ENCODE measurements at places on chromosomes 11 and 22.

GRCh38 chr22:38862375-38863329, 9.4 kb downstream of the CBX6 start:
- DNase-seq: no peak

GRCh38 chr11:74282421-74282820, 29.0 kb downstream of the P4HA3 start:
- no peak for DNase-seq

- no peak for DNase-seq
Measured at GRCh38 chr11:93751001-93751400, 9.5 kb downstream of the C11orf54 start.

DNA sequence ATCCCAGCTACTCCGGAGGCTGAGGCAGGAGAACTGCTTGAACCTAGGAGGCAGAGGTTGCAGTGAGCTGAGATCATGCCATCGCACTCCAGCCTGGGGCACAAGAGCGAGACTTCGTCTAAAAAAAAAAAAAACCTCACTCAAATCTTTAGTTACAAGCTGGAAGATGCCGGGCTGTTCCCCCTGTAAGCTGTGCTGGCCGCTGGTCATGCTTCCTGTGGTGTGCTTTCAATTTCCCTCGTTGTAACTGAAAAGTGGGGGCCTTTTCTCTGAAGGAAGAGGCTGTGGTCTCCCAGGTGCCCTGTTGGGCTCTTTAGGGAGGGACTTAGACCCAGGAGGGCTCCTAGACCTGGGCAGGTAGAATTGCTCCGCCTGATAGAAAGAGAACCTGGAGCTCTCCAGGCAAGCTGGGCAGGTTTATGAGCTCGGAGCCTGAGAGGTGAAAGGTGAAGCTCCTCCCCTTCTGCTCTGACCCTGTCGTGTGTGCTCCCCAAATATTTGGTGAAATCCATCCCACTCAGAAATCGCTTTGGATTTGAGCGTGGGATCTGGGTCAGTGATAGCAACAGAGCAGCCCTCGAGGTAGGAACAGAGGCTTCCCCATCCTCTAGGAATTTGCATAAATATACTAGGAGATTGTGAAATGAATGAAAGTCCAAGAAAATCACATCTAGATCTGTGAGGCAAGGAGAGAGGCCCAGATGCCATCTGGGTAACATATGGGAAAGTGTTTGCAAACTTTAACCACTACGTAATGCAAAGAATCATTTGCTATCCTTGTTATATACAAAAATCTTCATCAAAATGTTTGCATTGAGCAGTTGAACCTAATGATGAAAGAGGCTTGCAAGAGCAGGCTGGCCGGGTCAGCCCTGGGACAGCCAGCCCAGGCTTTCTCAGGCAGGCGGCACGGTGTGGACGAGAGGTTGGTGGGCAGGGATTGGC, 154.3 kb downstream of the FBXO7 start:
- DNase-seq: no peak

DNA sequence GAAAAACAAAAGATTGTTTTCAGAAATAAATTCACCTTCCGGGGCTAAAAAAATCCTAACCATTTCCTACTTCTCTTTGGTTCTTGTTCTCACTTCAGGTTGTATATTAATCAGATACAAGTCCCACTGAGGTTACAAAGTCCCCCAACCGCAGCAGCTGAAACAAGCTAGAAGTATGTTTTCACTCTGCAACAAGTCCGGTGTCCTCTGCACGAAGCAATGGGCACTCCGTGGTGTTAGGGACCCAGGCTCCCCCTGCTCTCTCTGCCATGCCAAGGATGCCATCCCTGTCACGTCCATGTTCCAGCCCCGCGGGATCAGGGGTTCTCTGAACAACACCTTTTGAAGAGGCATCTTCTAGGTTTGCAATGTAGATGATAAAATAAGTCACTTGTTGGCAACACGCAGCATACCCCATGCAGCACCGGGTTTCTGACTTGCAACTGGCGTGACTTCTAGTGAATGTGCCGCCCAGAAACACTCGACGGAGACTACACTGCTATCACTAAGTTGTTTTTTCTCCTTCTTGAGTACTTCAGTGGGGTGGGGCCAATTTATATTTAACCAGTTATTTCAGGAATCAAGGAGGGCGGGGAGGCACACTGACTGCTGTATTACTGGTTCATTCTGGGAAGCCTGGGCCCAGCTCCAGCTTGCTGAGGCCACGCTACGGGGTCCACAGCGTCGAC, 25.4 kb upstream of the GSTP1 start:
- DNase-seq: no peak

DNA sequence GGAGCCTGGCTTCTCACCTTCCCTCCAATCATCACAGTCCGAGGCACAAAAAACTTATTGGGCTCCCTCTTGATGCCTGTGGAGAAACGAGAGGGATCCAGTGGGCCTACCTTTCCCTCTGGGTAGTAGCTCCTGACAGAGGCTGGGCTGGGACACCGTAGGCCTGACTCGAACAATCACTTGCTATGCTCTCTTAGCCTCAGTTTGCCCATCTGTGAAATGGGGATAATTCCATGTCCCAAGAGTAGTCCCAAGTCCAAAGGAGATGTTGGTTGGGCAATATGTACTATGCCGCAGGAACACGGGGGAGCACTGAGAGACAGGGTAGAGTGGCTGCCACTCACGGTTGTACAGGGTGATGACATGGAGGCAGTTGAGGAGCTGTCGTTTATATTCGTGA, 7.6 kb upstream of the RASGRP2 start:
- no peak for DNase-seq

- DNase-seq: no peak
Measured at GRCh38 chr11:114346709-114347141, 50.5 kb downstream of the NNMT start.

- no peak for DNase-seq
Measured at GRCh38 chr11:80240245-80240644, 799.4 kb upstream of the TENM4 start.

DNA sequence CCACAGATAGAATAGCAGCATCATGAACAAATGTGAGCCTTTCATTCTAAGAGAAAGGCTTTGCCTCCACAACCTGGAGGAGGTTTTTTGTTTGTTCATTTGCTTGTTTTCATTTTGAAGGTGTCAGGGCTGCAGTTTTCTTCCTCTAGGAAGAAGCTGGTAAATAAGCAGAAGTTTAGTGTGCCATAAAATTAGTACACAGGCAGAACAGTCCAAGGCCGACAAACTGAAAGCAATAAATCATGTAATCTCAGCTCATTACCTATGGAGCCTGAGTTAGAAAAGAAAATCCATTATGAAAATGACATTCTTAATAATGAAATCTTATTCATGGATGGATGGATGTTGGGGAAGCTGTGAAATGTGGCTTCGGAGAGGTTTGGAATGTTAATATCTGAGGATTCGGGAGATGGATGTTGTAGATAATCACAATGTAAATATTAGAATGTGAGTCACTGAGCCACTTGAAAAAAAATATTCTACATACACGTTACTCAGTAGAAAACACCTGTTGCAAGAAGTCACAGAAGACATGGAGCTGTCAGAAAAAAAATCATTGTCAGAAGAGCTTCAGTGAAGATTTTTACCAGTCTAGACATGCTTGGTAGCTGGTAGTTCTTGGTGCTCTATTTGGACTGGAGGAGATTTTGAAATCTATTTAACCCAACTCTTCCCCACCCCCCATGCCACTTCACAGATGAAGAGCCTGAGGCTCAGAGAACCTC, 15.0 kb upstream of the ZDHHC13 start:
- peak; percentile 31 for DNase-seq

GRCh38 chr11:61472868-61473267, 35.7 kb upstream of the LRRC10B start:
- DNase-seq: no peak

DNA sequence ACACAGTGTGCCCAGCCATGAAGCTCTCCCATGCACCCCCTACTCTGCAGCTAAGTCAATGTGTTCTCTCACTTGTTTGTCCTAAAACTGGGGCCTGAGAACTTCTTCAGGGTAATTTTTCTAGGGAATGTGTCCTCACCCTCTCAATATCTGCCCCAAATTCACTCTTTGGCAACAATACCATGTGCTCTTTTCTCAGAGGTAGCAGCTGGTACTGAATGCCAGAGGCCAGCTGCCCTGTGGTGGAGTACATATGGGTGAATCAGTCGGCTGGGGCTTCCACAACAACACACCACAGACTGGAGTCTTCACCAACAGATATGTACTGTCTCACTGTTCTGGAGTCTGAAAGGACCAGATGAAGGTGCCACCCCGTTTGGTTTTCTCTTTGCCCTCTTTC, 97.7 kb upstream of the TOP3B start:
- DNase-seq: no peak

GRCh38 chr22:17566776-17567175, 3.5 kb downstream of the SLC25A18 start:
- no peak for DNase-seq

GRCh38 chr22:43616645-43617044, 195.5 kb downstream of the EFCAB6 start:
- DNase-seq: no peak

- no peak for DNase-seq
Measured at GRCh38 chr22:43789452-43789851, 22.7 kb downstream of the EFCAB6 start.

GRCh38 chr11:65640483-65641296, 2.8 kb downstream of the SIPA1 start:
- no peak for DNase-seq

GRCh38 chr11:69308491-69308911, 14.5 kb downstream of the MYEOV start:
- no peak for DNase-seq

DNA sequence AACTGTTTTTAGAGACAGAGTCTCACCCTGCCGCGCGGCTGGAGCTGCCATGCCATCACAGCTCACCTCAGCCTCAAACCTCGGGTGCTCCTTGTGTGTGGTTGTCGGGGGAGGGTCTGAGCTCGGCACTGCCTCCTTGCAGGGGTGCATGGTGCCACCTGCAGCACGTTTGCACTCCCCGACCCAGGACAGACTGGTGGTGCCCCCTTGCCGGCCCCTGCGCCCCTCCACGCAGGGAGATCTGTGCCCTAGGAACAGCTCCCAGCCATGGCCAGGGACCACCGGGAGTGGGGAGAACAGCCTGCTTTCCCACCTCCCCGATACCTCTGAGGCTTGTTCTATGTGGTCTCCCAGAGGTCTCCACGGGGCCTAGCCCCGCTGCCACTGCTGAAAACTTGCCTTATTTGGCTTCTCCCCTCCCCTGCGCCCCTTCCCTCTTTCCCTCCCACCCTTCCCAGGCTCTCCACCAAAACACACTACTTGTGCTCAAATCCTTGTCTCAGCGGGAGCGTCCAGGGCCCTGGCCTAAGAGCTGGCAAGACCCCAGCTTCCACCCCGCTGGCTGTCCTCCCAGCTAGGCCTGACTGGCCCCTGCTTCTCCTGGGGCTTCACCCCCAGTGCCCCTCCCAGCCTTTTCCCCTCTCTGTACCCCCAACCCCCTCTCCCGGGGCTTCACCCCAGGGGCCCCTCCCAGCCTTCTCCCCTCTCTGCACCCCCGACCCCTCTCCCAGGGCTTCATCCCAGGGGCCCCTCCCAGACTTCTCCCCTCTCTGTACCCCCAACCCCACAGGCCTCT, 13.4 kb upstream of the TPCN2 start:
- no peak for DNase-seq

DNA sequence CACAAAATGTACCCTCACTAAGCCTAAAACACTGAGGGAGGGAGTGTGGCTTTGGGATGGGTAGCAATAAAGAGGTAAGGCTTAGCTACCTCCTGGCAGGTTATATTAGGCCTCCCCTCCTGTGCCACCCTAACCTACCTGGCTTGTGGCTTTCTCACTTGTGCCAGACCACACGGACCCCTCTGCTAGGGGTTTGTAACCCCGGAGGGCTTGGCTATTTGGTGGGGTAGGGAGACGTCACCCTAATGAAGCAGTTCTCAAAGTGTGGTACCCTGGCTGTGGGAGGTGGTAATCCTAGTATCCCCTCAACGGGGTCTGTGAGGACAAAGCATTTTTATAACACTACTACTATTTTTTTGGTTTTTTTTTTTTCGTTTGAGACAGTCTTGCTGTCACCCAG, 9.0 kb upstream of the MCM5 start:
- no peak for DNase-seq

DNA sequence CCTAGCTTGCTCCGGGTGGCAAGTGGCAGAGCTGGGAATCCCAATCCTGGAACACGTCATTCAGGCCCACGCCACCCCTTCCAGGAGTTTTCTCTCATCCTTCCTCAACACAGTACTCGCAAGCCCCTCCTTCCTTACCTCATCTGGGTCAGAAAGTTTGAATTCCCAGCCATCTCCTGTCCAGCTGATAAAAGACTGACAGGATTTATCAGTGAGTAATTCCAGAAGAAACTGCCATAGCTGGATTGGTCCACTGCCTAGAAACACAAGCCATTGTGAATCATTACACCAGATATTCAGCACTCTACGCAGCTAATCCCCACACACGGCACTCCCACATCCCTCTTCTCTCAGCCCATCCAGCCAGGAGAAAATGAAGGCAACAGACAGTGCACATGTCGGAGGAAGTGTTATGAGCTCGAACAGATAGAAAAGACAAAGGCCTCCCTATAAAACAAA, 124.0 kb downstream of the ETS1 start:
- DNase-seq: no peak

DNA sequence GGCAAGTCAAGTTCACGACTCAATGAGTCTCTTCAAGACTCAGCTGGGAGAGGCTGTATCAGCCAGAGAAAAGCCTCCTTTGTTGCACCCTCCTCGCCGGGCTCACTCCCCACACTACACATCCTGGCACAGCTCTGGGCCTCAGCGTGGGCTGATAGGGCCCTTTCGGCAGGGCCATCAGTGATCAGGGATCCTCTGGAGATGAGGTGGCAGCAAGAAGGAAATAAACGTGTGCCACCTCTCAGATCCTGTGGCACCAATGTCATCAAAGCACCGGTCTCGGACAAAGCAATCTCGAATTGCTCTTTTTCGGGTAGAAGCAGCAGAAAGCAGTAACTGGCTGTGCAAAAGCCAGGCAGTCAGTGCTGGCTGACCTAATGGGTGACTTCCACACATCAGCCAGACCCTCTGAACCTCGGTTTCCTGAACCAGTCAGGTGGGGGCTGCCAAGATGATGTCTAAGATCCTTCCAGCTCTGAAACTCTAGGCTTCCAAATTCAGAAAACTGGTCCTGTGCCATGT, 2.1 kb downstream of the EHD1 start:
- no peak for DNase-seq

DNA sequence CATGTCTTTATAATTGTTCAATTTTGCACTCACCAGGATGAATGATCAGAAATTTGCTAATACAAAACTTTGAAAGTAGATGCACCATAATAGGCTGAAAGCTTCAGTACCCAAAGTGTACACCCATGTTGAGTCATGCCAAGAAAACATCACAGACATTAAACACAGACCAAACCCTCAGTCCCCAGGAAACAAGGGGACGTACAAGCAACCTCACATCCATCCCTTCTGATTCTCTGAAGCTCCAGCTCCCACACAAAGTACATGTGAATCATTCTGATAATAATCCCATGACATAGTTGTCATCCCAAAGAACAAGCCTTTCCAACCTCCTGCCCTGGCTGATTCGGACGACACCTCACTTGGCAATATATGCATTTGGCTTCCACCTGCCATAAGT, 183.8 kb downstream of the SNX19 start:
- DNase-seq: no peak

- no peak for DNase-seq
Measured at GRCh38 chr22:17537155-17537554, 26.1 kb upstream of the SLC25A18 start.

All from NCI-H345 (cell line).